ENCODE measurements at places on chromosomes 3 and 15. TPM values are rescaled to one million over a fixed set of nuclear protein-coding genes. Genes with fewer than 3 reads are reported as not detected.

Gene CYP1A2
- total RNA-seq, result not detected

DNA sequence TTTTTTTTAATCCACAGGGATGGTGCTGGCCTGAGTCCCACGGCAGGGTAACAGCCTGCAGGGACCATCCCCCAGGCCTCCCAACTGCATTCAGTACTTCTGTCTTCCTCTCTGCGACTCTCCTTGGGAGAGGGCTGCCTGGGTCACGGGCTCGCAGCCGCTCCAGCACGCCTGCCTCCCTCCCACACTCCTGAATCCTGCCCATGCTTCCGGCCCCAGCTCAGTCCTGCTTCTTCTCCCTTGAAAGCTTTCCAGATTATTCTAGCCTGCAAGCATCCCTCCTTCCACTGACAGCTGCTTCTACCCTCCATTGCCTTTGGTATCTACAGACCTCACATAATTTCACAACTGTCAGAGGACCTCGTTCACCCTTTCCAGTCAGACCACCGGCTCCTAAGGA, 32.4 kb downstream of the MEGF11 start:
- H3K36me3 ChIP-seq, result no peaks in the 10 kb centered on the region
- H3K27ac ChIP-seq, result no peak overlapping the region
- no peak for DNase-seq
- H3K27me3 ChIP-seq, result no peaks in the 10 kb centered on the region
- H3K4me1 ChIP-seq, result no peaks in the 10 kb centered on the region
- H3K4me3 ChIP-seq, result no peak overlapping the region

DNA sequence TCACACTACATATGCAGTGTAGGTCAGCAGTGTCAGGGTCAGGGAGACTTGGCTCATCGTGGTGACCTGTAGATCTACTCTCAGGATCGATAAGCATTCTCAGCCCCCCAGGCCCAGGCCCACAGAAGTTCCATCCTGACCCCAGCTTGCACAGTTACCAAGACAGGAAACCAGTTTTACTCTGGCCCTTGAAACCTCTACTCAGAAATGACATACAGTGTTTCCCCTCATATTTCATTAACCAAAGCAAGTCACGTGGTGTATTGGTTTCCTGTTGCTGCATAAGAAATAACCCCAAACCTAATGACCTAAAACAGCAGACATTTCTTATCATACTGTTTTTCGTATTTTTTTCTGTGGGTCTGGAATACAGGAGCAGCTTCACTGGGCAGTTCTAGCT, 242.2 kb downstream of the SLCO3A1 start:
- H3K27ac ChIP-seq, result no peak overlapping the region
- H3K4me3 ChIP-seq, result no peak overlapping the region
- peaks cover 8% of the 10 kb centered on the region for H3K4me1 ChIP-seq
- H3K27me3 ChIP-seq, result no peaks in the 10 kb centered on the region

GRCh38 chr3:114706591-114707232, 412.9 kb downstream of the TIGIT start:
- no peak overlapping the region for H3K27ac ChIP-seq
- H3K36me3 ChIP-seq, result no peaks in the 10 kb centered on the region
- no peaks in the 10 kb centered on the region for H3K27me3 ChIP-seq

- no peaks in the 10 kb centered on the region for H3K27me3 ChIP-seq
- peak overlapping the region; percentile 22 for H3K27ac ChIP-seq
- peak; percentile 27 for DNase-seq
- peaks cover 28% of the 10 kb centered on the region for H3K4me1 ChIP-seq
- no peaks in the 10 kb centered on the region for H3K36me3 ChIP-seq
These were observed 3.8 kb downstream of the NRROS start for GRCh38 chr3:196643201-196643749.

DNA sequence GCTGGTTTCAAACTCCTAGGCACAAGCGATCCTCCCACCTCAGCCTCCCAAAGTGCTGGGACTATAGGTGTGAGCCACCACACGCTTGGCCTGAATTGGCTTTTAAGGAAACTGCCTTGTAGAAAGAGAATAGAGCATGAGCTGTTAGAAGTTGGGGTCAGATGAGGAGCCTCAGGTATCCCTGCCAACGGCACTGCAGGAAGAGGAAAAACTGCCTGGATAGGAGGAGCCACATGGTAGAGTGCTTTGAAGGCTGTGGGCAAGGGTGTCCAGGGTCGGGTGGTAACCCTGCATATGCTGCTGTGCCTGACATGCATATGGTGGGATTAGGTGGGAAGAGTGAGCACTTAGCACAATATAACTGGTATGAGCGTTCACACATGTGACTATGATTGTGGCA, 55.0 kb downstream of the BSN start:
- H3K27ac ChIP-seq, result no peak overlapping the region
- H3K4me3 ChIP-seq, result no peak overlapping the region
- H3K27me3 ChIP-seq, result no peaks in the 10 kb centered on the region
- H3K36me3 ChIP-seq, result no peaks in the 10 kb centered on the region
